ENCODE measurements at places on chromosomes 16 and 17. TPM values are rescaled to one million over a fixed set of nuclear protein-coding genes. Genes with fewer than 3 reads are reported as not detected.

GRCh38 chr16:85328676-85329058, 216.4 kb upstream of the CIBAR2 start:
- no peak for DNase-seq

Gene ABCA8
- 90.5 TPM for total RNA-seq

DNA sequence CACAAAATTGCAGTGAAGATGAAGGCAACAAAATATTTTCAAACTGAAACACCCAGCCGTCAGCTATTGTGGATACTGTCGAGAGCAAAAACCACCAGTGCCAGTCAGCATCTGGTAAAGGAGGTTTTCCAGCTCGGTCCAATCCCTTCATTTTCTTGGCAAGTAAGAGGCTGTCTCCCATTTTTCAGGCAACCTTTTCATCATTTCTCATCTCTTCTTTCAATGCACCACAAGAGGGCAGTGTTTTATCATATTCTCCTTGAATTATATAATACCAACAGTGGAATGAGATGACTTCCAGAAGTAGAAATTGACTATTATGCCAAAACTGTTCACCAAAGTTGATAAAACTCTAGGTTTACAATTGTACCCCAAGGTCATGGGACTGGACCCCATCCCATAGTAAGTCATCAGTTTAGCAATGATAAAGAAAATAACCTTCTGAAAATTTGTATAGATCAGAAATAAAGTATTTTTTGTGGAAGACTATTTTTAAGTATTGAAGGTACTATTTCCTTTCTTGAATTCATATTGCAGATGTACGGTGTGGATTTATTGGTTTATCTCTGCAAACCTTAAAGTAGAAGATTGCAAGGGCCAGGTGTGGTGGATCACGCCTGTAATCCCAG, 16.8 kb downstream of the NQO1 start:
- DNase-seq, result no peak

Gene EFNB3
- 0.58 TPM for total RNA-seq

GRCh38 chr16:50671644-50672260, 9.4 kb downstream of the SNX20 start:
- no peak for DNase-seq

- DNase-seq, result no peak
Observed at GRCh38 chr17:7613769-7614424, 800 bp downstream of the FXR2 start.

GRCh38 chr17:77935121-77935571, 23.4 kb upstream of the TNRC6C start:
- DNase-seq, result no peak

Gene HSD17B1
- total RNA-seq, result 3.2 TPM

Gene TMEM204
- total RNA-seq, result 37.2 TPM

GRCh38 chr17:72515291-72516065, 394.7 kb downstream of the SOX9 start:
- DNase-seq, result no peak

DNA sequence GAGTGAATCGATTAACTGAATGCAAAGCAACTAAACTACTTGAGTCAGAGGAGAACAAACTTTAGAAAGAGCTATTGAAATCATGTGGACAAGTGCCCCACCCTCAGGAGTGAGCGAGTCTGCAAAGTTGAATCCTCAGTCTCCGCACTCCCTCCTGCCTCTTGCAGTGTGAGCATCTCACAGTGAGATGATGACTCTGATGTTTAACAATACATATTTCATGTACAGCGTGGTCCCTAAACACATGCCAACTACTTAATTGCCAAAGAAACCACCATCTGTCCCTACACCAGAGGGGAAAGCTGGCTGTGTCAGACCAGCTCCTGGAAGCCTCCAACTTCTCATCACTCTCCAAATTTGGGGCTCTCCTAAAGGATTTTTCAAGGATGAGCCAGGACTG, 31.2 kb downstream of the PIMREG start:
- DNase-seq, result no peak

- DNase-seq, result no peak
Observed at GRCh38 chr17:10041287-10041612, 136.2 kb upstream of the RCVRN start.

DNA sequence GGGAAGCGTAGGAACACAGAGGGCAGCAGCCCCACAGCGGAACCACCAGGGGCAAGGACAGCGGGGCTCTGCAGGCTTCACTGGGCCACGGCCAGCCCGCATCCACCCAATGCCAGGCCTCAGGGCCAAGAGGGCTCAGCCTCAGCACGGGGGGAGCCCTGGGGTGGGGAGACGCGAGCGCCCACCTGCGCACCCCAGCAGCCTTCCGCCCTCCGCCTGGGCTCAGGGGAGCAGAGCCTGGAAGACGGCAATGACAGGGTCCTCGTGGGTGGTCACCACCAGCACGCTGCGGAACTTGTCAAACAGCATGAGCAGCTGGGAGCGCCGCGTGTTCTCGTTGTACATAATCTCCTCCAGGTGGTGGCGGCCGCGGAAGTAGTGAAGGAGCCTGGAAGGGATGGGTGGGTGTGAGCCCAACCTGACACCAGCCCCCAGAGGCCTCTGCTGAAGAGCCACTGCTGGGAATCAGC, 8.5 kb downstream of the MPG start:
- no peak for DNase-seq

DNA sequence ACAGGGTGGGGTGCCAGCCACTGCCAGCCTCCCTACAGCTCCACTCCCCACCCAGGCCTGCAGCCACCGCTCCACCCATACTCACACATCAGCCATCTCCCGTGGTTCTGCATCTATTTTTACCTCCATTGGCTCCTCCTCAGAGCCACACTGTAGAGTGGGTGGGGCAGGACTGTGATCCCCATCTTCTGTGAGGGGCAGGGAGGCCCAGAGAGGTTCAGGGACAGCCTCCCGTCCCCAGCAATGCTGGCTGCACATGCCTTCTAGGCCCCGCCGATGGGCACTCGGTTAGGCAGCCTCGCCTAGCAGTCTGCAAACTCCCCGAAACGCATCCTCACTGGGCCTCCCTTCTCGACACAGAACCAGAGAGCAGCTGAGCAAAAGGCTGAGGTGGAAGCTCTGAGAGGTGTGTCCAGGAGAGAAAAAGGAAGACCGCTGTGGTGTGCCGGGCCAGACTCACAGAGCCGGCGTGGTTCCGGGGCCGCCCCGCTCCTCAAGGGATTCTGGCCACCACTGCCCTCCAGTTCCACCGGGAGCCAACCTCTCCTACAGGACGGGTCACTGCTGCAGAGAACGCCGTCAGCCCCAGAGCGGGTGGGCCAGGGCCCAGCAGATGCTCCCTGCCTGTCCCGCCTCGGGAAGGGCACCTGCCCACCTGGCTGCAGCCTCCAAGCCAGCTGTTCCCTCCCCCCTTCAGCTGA, 71.9 kb downstream of the ABR start:
- no peak for DNase-seq

- no peak for DNase-seq
Observed at GRCh38 chr16:441447-441846, 16.0 kb downstream of the RAB11FIP3 start.

- DNase-seq, result no peak
Observed at GRCh38 chr16:27400751-27401620, 988 bp upstream of the IL21R start.

Gene USH1G
- total RNA-seq, result not detected

DNA sequence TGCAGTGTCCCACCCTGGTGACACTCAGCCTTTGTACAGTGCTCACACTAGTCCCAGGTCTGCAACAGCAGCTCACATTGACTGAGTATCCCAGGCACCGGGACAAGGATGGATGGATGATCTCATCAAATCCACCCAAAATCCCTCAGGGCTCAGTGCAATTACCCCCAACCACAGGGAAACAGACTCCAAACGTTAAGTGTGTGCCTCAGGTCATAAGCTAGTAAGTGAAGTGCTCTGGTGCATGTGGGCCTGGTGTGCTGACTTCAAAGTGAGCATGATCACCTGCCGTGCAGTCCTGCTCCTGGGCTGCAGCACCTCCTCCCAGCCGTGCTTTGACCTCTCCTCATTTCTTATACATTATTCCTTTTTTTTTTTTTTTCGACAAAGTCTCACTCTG, 31.2 kb upstream of the CD300E start:
- no peak for DNase-seq

- no peak for DNase-seq
Observed at GRCh38 chr17:49497148-49498028, 2.3 kb downstream of the NGFR start.

Gene CCL14
- 61.1 TPM for total RNA-seq

DNA sequence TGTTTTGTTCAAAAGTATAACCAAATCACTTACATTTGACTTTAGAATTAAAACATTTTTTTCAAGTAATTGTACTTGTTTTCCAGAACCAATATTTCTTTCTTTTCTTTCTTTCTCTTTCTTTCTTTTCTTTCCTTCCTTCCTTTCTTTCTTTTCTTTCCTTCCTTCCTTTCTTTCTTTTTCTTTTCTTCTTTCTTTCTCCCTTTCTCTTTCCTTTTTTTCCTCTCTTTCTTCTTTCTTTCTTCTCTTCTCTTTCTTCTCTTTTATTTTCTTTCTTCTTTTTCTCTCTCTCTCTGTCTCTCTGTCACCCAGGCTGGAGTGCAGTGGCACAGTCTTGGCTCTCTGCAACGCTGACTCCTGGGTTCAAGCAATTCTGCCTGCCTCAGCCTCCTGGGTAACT, 26.4 kb upstream of the PSMC5 start:
- DNase-seq, result no peak

GRCh38 chr17:72605543-72605942, 484.7 kb downstream of the SOX9 start:
- no peak for DNase-seq

DNA sequence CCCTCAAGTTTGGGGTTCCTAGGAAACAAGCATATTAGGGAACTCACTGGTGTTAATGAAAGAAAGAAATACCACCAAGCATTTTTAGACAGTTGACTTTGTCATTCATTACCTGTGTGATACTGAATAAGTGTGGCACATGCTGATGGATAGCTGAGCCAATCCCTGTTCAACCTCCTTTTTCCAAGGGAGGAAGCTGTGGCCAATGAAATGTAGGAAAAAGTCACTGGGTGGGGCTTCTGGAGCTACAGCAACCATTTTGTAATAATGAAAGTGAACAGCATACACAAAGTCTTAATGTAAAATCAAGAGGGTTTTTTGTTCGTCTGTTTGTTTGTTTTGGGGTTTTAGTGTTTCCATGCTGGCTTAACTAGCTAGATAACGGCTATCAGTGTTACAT, 254.3 kb upstream of the SALL1 start:
- DNase-seq, result no peak
